Liver (tissue), 10 donors: ENCODE measurements at places on chromosomes 1 and 21.

DNA sequence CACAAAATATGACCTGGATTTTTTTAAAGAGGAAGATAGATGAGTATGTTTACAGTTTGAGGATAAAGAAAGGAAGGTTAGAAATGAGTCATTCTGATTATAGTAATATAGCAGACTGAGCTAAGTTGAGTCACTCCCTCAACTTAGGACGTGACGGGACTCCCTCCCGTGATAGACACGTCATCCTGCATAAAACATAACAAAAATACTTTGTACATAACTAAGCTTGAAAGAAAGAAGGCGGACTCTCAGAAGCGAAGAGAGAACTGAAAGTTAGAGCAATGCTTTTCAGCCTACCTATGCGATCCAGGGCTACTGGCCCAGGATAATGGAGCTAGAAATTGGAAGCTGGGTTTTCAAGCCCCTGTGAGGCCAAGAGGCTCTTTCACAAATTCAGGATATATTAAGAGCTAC, 53.0 kb upstream of the DESI2 start:
- no peak for DNase-seq

DNA sequence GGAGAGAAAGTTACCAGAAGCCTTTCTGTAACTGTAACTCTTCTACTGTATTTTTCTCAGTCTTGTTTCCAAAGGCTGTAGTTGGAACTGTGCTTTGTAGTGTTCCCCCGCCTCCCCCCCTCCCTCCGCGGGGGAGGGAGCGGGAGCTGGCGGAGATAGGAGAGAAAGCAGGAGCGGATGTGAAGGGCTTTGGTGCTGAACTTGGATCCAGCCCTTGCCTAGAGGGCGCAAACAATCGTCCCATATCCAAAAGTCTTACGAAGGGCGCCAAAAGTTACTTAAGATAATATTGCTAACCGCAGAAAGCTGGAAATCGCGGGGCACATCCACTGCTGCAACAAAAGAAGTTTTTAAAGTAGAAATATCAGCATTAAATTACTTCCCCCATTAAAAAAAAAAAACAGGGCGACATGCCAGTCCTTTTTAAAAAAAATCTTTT, 2.4 kb upstream of the NFIA start:
- peak; percentile 60 for DNase-seq

GRCh38 chr1:5623399-5623798, 368.8 kb downstream of the NPHP4 start:
- no peak for DNase-seq

DNA sequence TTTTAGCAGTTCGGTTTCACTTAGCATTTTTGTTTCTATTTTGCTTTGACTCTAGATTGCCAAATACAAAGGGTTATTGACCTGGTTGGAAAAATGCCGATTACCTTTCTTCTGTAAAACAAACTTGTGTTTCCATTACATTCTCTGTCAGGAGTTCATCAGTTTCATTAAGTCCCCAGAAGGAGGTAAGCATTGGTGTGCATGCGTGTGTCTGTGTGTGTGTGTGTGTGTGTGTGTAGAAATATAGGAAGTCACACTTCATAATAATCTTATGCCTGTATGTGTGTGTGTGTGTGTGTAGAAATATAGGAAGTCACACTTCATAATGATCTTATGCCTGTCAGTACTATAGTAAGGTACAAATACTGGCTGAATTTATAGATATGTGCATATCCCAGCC, 10.0 kb downstream of the RGSL1 start:
- DNase-seq: no peak

- DNase-seq: no peak
These were observed 81.0 kb upstream of the ARID1A start for GRCh38 chr1:26614655-26615411.

DNA sequence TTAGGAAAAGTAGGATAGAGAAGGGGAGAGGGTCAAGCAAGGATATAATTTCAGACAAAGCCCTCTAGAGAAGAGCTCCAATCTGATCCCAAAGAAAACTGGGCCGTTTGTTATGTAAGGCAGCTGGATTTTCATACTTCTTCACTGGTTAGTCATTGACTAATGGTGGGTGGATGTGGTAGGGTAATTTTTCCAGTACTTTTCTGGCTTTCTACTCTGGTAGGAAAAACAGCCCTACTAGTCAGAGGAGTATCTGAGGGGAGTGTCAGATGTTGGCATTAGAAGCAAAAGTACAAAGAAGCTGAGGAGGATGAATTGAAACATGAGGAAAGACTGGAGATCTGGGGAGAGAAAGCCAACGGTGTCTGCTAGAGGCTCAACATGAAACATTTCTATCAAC, 145.3 kb downstream of the TNFSF18 start:
- DNase-seq: no peak

DNA sequence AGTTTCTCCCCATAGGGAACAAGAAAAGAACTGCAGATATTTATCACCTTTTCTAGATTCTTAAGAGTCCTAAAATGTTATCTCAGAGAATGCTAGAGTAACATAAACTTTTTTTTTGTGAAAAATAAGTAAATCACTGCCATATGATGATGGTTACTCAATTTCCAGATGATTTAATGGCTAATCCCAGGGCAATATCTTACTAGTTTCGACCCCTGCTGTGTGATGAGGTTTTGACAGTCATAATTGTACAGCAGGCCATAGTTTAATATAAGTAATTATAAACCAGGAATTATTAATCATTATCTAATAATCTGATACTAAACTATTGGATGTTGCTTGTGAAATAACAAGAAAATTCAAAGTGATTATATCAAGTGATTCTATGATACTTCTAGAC, 210.6 kb downstream of the HLX start:
- DNase-seq: no peak

- no peak for DNase-seq
These were observed 27.9 kb downstream of the MORC3 start for GRCh38 chr21:36347962-36348328.

GRCh38 chr21:44753357-44753756, 42.0 kb upstream of the TSPEAR start:
- no peak for DNase-seq

GRCh38 chr1:157595356-157595755, 2.5 kb downstream of the FCRL4 start:
- DNase-seq: no peak

DNA sequence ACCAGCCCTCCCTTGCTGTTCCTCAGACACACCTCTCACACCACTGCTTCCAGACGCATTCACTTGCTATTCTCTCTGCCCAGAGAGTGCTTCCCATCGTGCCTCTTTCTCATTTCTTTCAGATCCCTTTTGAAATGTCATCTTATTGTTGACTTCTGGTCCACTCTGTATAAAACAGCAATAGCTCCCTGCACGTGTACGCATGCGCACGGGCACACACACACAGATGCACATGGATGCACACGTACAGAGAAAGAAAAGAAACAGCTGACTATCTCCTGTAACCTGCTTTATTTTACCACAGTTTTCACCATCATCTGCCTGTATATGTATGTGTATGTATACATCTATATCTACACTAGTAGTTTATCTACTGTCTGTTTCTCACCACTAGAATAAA, 285.9 kb upstream of the NR5A2 start:
- DNase-seq: no peak

- no peak for DNase-seq
These were observed 853.4 kb downstream of the PLA2G4A start for GRCh38 chr1:187682112-187682511.

DNA sequence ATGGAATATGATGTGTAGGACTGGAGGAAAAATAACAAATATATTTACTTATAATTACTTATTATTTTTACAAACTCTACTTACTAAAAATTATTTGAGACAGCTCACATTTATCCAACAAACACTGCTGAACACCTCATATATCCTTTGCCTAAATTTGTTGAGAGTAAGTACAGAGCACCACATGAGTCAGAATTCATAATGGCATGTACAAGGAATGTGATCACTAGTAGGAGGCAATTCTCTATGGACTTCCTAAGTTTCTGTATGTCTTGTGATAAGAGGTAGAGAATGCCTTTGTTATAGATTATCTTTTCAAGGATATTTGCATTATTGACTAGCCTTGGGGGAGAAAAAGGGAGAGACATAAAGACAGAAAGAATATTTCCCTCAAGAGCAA, 8.2 kb upstream of the ST6GALNAC3 start:
- DNase-seq: no peak

- peak; percentile 42 for DNase-seq
These were observed 670 bp downstream of the COX20 start for GRCh38 chr1:244836135-244836521.

GRCh38 chr1:172401892-172402291, 18.6 kb upstream of the C1orf105 start:
- no peak for DNase-seq

DNA sequence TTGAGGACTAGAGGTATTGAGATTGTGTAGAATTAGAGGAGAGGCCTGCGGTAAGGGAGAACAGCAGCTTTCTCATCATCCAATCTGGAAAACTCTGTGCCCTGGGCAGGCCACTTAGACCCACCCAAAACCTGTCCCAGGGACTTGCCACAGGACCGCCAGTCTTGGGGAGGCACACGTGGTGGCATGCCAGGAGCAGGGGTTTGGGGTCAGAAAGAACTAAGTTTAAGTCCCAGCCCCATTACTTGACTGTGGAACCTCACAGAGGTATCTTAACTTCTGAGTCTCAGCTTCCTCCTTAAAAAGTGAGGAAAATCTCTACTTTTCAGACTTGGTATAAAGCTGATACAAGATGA, 356.6 kb downstream of the HHAT start:
- DNase-seq: no peak
